Activated naive CD8-positive, alpha-beta T cell treated with anti-CD3 and anti-CD28 coated beads, Interleukin-2, amount 50 U/mL, for 16 hours (primary cell): ENCODE measurements at places on chromosomes 1 and 21.

- no peak for DNase-seq
Measured at GRCh38 chr1:54287801-54288211, 87.8 kb downstream of the MRPL37 start.

DNA sequence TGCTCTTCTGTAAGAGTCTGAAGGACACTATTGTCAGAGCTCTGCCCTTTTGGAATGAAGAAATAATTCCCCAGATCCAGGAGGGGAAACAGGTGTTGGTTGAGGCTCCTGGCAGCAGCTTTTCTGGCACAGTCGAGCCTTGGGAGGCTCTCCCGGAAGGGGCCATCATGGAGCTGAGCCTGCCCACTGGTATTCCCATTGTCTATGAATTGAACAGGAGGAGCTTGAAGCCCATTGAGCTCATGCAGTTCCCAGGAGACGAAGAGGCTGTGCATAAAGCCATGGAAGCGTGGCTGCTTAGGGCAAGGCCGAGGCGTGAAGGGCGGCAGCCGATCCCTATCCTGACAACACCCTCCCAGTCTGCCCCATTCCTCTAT lies 26.6 kb downstream of the UBE4B start:
- no peak for DNase-seq

DNA sequence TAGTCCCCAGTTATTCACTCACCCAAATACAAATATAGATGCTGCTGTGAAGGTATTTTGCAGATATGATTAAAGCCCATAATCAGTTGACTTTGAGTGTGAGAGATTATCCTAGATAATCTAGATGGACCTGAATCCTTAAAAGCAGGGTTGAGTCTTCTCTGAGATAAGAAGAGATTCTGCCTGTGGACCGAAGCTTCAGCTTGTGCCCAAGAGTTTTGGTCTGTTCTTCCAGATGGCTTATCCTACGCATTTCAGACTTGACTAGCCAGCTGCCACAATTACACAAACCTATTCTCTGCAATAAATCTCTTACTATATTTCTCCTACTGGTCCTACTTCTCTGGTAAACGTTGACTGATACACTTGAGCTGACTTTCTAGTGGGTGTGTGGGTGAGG lies 145.1 kb downstream of the KCNJ6 start:
- no peak for DNase-seq

DNA sequence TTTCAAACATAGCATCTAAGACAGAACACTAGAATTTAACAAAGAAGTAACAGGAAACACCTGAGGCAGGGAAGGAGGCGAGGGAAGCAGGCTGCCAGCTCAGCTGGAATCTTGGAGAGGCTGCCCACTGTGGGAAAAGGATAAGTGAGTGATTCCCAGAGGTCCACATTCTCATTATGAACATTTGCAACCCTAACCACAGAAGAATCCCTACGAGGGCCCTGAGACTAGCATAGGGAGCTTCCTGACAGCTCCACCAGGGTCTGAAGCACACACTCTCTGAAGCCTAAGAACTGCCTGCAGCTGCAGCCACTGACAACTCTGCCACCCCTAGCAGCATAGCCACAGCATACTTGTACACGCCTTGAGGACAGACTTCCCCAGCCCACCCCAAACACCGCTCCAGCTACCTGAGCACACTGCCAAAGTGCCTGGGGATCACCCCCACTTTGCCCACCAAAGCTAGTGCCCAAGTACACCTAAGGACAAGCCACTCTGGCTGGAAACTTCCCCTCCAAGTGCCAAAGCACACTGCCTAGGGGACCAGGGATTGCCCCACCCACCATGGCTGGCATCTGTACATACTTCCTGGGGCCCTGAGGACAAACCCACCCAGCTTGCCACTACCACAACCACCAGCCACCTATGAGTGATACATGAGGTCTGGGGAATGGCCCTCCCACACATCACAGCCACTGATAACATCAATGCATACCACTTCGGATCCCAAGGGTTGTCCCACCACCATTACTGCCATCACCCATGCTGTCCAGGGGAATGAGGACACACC lies 76.6 kb upstream of the GUCA2A start:
- DNase-seq: no peak

DNA sequence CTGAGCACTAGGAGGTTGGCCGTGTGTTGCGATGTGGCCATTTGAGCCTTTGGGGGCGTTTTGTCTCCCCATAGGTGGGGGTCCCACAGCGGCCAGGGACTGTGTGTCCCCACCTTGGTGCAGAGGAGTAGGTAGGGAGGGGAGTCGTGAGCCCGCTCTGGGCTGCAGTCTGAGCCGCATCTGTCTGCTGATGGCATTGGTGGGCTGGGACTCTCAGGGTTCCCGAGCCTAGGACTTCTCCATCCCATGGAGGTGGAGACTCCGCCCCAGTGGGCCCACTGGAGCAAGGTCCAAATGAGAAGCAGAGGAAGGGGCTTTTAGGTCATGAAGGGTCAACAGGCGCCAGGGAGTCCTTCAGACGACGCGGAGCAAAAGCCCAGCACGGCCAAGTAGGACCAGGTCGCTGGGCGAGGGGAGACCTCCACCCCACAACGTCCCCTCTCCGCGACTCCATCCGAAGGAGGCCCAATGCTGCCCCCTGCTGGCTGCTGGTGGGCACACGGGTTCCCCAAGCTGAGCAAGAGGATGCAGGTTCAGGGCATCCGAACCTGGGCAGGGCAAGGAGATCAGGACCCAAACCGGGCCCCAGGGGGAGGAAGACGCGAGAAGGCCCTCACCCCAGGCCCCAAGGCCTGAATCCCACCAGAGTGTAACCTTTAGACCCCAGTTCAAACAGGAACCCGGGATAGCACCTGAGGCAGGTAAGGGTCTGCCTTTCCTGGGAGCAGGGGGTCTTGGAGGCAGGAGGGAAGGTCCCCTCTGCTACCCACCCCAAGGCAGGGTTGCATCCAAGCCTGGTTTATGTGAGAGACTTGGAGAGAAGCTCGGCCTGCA lies 14.9 kb downstream of the TTC34 start:
- peak; percentile 64 for DNase-seq

DNA sequence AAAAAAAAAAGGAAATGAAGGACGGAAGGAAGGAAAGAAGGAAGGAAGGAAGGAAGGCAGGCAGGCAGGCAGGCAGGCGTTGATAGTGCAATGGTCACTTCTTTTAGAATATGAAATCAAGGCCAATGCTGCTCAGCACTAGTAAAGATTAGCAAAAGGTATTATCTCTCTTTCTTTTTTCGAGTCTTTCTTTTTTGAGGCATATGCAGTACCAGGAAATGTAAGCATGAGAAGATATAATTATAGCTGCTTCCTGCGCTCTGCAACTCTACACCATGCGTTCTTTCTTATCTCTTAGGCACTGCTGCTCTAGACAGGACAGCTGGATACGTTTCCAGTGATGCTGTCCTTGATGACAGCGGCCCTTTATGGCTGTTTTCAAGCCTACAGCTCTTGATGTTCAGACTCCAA lies 1512.5 kb upstream of the B3GALT2 start:
- DNase-seq: no peak

- no peak for DNase-seq
Measured at GRCh38 chr1:217274416-217274815, 356.5 kb downstream of the GPATCH2 start.

GRCh38 chr1:181119093-181119989 lies 30.8 kb downstream of the IER5 start:
- DNase-seq: no peak

DNA sequence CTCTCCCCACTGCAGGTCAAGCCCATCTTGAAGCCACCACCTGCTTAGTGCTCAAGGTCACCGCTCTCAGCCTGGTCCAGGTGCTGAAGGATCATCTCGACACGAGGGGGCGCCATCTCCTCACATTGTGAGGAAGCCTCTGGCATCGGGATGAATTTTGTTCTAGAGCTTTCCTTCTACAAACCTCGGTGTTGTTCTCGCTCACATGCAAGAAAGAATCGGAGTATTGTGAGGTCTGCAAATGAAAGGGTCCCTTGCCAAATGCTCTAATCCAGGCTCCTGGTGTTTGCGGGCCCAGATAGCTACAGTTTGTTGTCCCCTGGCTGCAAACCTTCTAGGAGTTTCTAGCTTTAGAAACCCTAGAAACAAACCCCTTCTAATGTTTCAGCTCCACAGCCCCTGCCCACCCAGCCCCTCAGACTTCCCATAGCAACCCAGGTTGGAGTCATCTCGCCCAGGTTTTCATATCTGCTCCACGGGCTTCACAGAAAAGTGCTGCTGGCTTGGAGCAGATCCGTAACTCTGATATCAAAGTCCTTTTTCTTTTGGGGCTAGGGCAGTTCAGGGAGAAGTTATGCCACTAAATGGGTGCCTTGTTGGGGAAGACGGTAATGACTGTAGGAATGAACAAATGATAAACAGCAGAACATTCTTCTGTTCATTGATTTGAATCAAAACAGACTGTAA lies 8.6 kb upstream of the ATP5PO start:
- DNase-seq: peak; percentile 78

GRCh38 chr1:202802998-202803932 lies 5.0 kb downstream of the KDM5B start:
- no peak for DNase-seq

DNA sequence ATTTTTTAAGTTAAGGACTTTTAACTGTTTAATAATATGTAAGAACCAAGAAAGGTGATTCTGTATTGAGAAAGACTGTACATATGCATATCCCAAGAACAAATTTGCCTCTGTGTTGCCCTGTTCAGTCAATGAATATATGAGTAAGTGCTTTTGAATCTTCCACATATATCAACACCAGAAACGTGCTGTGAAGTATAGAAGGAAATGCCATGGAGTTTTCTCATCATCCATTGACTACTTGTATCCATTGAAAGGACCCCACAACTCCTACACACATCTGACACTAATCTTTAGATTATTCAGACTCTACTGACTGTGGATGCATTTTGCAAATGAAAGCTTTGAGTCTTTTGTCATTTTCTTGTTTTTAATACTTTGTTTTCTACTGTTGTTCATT lies 366.9 kb downstream of the S1PR1 start:
- DNase-seq: no peak

DNA sequence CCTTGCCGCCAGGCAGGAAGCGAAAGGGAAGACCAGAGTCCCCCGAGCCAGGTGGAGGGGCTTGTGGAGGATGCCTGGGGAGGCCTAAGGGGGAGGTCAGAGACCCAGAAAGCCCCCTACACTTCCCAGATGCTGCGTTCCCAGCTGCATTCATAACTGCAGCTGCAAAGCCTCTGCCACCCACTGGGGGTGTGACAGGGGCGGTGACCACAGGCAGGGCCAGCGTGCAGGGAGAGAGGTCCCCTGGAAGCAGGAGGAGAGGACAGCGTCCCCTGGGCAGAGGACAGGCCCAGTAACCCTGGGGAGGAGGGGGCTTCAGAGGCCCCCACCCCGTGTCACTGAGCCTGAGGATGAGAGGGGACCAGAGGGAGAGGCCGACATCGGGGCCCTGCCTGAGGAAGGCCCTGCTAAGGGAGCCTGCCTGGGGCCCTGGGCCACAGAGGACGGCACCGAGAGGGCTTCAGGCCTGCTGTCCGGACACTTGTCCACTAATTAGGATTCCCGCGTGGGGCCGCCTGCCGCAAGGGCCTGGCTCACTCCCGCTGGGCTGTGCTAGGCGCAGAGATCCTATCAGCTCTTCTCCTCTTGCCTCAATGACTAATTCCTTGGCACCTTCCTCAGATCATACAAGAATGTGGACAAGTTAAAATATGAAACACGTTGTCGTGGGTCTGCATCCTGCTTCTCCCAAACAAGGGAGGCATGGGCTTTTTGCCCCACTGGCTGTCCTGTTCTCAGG lies 49.1 kb upstream of the CCDC27 start:
- DNase-seq: no peak
